ENCODE measurements at places on chromosomes 3 and 15.

DNA sequence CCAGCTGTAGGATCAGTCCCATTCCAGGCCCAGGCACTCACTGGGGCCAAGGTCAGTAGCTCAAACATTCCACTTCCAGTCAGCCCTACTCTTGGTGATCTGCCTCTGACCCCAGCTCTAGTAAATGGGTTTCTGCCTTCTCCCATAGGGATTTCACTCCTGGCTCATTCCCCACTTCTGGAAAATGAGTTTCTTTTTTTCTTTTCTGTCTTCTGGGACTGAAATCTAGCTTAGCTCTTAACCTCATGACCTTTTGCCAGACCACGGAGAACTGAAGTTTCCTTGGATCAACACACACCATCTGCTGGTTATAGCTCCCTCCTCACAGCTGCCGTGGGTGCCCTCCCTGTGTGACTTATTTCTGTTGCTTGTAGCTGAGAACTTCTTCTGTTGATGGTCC is 21.3 kb downstream of the MME start:
- DNase-seq, result no peak

DNA sequence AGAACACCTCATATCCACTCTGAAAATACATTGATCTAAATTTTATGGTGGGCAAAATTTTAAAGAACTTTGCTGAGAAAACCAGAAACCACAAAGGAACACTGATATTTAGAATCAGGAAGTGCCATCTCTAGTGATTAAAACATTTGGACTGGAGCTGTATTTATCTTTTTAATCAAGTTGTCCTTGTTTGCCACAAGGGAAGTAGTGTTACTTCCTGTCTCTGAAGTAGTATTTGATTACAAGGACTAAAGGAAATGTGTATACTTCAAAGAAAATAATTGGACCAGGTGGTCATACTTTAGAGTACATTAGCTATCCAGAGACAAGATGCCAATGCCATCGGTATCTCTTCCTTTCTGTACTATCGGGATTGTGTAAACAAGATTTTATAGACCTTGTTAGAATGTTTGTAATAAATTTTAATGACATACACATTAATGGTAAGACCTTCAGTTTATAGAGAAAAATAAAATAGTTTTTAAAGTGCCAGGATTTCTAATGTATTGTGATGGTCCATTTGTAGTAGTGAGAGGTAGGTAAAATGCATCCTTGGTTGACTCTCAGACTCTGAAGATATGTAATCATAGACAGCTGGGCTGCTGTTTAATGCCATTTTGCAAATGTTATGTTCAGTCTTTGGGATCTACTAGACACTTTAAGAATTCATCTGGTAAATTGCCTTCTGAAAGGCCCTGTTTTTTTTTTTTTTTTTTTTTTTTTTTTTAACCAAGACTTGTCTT is 131.9 kb downstream of the B3GALNT1 start:
- no peak for DNase-seq

DNA sequence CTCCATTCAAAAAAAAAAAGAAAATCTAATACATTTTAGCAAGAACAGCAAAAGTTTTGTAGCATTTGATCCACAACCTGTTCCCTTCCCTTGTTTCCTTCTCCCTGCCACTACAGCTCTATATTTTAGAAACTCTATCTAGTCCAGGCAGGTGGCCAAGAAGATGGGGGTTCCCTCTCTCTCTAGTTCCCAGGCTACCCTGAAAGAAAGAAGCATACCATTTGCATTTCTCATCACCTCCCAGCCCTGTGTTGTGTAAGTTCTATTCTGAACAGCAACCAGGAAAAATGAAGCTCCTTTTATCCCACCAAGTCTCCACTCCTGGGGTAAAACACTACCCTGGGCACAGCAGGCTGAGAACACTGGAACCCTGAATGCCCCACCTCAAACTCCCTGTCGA is 100.0 kb downstream of the PCCB start:
- no peak for DNase-seq

DNA sequence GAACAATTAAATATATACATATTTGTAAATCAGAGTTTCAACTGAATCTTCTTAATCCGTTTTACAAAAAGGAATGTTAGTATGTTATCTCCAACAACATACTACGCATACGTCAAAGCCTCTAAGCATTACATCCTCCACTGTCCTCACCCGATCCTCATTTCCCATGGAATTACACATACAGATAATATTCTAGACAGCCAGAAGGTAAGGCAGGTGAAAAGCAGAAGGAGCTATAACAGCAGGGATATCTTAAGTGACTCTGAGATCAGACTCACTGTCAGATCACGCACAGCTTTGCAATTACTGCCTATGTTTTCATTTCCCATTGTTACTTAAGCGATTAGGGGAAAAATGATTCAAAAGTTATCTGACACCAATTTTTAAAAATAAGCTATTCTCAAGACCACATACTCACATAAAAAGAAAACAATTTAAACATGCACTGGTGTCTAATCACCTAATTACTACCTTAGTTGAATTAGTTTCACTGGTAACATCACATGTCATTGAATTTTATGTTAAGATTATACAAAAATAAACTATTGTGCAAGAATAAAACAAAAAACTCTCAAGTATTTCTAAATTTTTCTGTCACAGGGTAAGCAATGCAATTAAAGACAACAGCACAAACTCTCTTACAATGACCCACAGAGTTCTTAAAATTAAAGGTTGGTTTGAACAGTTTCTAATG is 92.8 kb downstream of the TBL1XR1 start:
- DNase-seq, result no peak

- no peak for DNase-seq
Measured at GRCh38 chr3:31485196-31485595, 47.5 kb upstream of the STT3B start.

DNA sequence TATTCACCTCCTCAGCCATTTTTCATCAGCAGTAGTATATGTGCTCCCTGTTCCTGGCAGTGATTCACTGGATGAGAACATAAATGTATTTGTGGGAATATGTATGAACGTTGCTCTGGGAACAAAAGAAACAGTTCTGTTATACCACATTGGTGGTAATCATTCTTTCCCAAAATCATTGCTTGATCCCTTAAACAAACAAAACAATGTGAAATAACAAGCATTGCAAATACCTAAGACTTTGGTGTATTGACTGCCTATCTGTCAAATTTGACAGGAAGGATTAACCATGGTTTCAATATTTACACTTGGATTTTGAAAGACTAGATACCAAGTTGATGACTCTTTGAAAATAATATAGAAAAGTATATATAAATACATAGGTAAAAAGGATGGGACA is 284.1 kb downstream of the FHIT start:
- no peak for DNase-seq

DNA sequence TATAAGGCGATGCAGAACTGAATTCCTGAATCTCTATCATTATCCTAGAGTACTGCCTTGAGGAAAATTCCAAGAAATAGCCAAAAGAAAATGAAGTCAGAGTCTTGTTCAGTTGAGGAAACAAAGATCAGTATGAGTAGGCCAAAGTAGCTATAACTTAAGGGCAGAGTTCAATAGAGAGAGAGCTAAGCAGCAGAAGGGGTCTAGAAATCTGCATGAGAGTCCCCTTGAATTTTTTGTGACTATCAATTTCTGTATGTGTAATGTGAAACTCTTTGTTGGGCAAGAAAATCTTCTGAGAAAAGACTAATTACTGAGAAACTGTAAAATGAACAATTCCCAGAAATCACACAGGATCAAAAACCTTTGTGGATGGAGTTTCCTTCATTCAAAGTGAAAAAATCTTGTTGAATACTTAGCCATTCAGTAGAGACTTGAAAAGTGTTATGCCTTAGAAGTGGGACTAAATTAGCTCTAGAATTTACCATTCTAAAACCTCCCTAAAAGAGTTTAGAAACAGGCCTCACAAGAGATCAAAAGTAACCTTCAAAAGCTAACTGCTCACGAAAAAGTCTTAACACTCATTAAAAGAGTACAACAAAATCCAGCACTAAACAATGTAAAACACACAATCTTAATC is 43.1 kb upstream of the FNDC3B start:
- no peak for DNase-seq

GRCh38 chr3:64226730-64227129 is 1.5 kb upstream of the PRICKLE2 start:
- no peak for DNase-seq

DNA sequence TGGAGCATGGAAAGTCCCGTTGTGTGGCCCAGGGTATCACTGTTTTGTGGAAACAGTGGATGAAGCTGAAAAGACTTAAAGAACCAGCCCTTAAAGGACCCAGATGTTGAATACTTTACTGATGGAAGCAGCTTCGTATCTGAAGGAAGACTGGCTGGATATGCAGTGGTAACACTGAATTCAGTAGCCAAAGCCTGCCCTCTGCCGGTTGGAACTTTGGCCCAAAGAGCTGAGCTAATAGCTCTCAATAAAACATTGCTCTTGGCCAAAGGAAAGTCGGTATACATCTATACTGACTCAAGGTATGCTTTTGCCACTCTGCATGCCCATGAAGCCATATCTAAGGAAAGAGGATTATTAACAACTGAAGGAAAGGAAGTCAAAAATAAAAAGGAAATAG is 885.4 kb downstream of the PDCD6IP start:
- DNase-seq, result peak; percentile 88

DNA sequence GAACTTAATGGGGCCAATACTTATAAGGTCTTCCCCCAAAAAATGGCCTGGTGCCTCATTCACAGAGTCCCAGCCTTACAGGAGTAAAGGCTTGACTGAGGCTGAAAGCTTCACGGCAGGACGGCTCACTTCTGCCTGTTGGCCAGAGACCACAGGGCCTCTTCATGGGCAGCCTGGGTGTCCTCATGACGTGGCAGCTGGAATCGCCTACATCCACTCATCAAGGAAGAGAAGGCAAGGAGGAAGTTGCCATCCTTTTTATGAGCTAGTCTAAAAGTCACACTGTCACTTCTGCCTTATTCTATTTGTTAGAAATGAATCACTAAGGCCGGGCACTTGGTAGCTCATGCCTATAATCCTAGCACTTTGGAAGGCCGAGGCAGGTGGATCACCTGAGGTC is 89.3 kb upstream of the DGKG start:
- DNase-seq, result no peak

- no peak for DNase-seq
Measured at GRCh38 chr3:174440253-174440701, 418.9 kb upstream of the NAALADL2 start.

- no peak for DNase-seq
Measured at GRCh38 chr3:148829926-148830325, 2.3 kb downstream of the CPB1 start.

- DNase-seq, result no peak
Measured at GRCh38 chr3:127451321-127451720, 139.2 kb downstream of the TPRA1 start.

- no peak for DNase-seq
Measured at GRCh38 chr3:87674397-87675161, 384.2 kb downstream of the CGGBP1 start.

- no peak for DNase-seq
Measured at GRCh38 chr3:188215129-188215528, 61.2 kb downstream of the LPP start.

GRCh38 chr3:130093741-130094391 is 12.2 kb downstream of the ALG1L2 start:
- DNase-seq, result no peak
